Hair follicle dermal papilla cell (primary cell): ENCODE measurements at places on chromosomes 6 and 20. TPM values are rescaled to one million over a fixed set of nuclear protein-coding genes. Genes with fewer than 3 reads are reported as not detected.

The KCNB1 gene
- total RNA-seq = 0.24 and 0.32 TPM in 2 replicates

The TULP1 gene
- not detected in 2 replicates for total RNA-seq

The MCHR2 gene
- total RNA-seq = not detected in 2 replicates

The SLC16A10 gene
- 0.81 TPM in 1 of 2 replicates, not detected in the other for total RNA-seq

The ADGRF5 gene
- under 0.01 TPM in 2 replicates for total RNA-seq

The C20orf204 gene
- 1.7 and 2.6 TPM in 2 replicates for total RNA-seq

The TCF15 gene
- total RNA-seq = not detected in 2 replicates

The MUCL3 gene
- total RNA-seq = not detected in 2 replicates
